Memory B cell (primary cell): ENCODE measurements at places on chromosomes 13 and 19.

- H3K27ac ChIP-seq, result no peak overlapping the region
- no peak overlapping the region for H3K4me3 ChIP-seq
- no peak for DNase-seq
- no peaks in the 10 kb centered on the region for H3K27me3 ChIP-seq
- no peaks in the 10 kb centered on the region for H3K36me3 ChIP-seq
- no peaks in the 10 kb centered on the region for H3K4me1 ChIP-seq
These were observed 326.1 kb upstream of the SLITRK1 start for GRCh38 chr13:84208246-84208910.

GRCh38 chr19:23596872-23597271, 90.1 kb downstream of the ZNF675 start:
- no peak overlapping the region for H3K27ac ChIP-seq
- no peaks in the 10 kb centered on the region for H3K36me3 ChIP-seq
- H3K27me3 ChIP-seq, result no peaks in the 10 kb centered on the region

GRCh38 chr13:111973605-111974340, 93.2 kb upstream of the SOX1 start:
- no peak overlapping the region for H3K4me3 ChIP-seq
- H3K4me1 ChIP-seq, result no peaks in the 10 kb centered on the region
- peaks cover 3% of the 10 kb centered on the region for H3K27me3 ChIP-seq
- no peak overlapping the region for H3K27ac ChIP-seq
- H3K36me3 ChIP-seq, result no peaks in the 10 kb centered on the region

DNA sequence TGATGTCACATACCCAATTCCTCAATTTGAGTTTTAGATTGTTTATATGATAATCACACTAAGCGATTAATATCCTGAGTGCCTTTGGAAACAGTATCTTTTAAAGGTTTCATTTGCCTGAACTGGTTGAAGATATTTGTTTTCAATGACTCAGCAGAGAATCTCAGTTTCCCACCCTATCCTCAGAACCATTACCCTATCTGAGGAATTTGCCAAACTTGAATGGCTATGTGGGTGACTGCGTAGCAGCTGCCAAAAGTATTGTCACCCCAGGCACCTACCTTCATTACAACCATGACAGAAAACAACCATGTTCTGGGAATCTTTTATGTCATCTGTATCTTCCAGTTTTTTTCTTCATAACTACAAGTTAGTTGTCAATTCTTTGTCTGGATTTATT, 440.1 kb upstream of the NBEA start:
- H3K27me3 ChIP-seq, result no peaks in the 10 kb centered on the region
- no peaks in the 10 kb centered on the region for H3K4me1 ChIP-seq
- H3K4me3 ChIP-seq, result no peak overlapping the region

GRCh38 chr19:2645826-2646225, 56.7 kb downstream of the GNG7 start:
- no peaks in the 10 kb centered on the region for H3K27me3 ChIP-seq
- H3K27ac ChIP-seq, result peak overlapping the region; percentile 53
- DNase-seq, result no peak
- H3K4me3 ChIP-seq, result peak overlapping the region; percentile 15

DNA sequence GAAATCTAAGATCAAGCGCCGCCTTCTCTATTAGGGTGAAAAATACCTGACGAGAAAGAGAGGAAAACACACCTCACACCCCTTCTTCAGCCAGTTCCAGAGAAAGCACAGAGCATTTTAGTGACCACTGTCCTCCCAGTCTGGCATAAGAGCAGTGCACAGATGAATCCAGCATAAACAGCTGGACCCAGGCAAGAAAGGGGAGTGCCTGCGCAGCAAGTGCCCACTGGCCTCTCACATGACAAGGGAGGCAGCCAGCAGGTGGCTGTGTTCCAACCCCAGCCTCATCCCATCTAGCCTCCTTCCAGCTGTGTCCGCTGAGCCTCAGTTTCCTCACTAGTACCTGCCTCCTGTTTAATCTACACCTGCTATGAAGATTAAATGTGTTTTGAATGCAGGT, 8.0 kb downstream of the MED26 start:
- no peak for DNase-seq
- peaks cover 67% of the 10 kb centered on the region for H3K4me1 ChIP-seq
- no peak overlapping the region for H3K27ac ChIP-seq
- no peak overlapping the region for H3K4me3 ChIP-seq
- H3K27me3 ChIP-seq, result no peaks in the 10 kb centered on the region

DNA sequence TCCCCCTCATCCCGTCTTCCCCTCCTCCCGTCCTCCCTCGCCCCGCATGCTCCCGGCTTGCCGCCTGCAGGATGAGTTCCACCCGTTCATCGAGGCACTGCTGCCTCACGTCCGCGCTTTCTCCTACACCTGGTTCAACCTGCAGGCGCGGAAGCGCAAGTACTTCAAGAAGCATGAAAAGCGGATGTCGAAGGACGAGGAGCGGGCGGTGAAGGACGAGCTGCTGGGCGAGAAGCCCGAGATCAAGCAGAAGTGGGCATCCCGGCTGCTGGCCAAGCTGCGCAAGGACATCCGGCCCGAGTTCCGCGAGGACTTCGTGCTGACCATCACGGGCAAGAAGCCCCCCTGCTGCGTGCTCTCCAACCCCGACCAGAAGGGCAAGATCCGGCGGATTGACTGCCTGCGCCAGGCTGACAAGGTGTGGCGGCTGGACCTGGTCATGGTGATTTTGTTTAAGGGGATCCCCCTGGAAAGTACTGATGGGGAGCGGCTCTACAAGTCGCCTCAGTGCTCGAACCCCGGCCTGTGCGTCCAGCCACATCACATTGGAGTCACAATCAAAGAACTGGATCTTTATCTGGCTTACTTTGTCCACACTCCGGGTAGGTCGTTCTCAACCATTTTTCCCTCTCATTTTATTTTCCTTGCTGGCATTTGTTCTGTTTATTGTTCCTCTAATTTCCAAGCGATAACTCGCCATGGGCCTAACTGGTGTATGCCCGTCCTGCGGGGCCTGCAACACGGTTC, 29.8 kb downstream of the NFIX start:
- peaks cover 21% of the 10 kb centered on the region for H3K27me3 ChIP-seq
- no peak for DNase-seq
- peak overlapping the region; percentile 63 for H3K4me3 ChIP-seq
- H3K36me3 ChIP-seq, result peaks cover 1% of the 10 kb centered on the region
- H3K4me1 ChIP-seq, result peaks cover 15% of the 10 kb centered on the region

GRCh38 chr13:32932376-32932775, 83.8 kb upstream of the KL start:
- peaks cover 10% of the 10 kb centered on the region for H3K27me3 ChIP-seq
- DNase-seq, result no peak
- H3K4me3 ChIP-seq, result no peak overlapping the region
- H3K4me1 ChIP-seq, result no peaks in the 10 kb centered on the region
- no peak overlapping the region for H3K27ac ChIP-seq

DNA sequence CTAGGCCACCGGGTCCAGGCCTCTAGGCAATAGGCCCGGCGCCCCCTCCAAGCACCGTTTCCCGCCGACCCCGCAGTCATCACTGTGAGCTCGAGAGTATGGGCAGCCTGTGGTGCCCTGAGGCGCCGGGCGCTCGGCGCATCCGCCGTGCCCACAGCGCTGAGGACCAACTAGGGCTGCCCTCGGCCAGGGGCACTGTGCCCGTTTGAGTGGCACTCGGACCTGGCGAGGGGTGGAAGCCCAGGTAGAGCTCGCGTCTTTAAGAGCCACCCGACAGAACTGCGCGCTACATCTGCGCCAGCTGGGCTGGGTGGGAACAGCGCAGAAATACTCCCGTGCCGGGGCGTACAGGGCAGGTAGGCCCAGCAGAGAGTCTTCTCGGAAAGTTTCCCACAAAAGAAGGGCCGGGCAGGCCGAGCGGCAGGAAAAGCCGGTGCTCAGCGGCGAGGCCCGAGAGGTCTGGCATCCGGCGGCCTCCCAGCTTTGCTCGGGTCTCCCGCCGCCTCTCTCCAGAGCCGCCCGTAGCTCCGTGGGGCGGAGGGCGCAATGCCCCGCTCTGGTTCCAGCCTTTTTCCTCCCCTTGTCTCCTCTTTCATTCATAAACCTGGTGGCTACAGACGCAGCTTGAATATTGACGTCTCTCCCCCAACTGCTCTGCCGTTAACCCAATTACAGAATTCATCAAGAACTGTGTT, 5.4 kb upstream of the SOX1 start:
- no peak overlapping the region for H3K4me3 ChIP-seq
- no peaks in the 10 kb centered on the region for H3K4me1 ChIP-seq
- H3K27me3 ChIP-seq, result peaks cover 22% of the 10 kb centered on the region
- no peak overlapping the region for H3K27ac ChIP-seq
- no peak for DNase-seq

DNA sequence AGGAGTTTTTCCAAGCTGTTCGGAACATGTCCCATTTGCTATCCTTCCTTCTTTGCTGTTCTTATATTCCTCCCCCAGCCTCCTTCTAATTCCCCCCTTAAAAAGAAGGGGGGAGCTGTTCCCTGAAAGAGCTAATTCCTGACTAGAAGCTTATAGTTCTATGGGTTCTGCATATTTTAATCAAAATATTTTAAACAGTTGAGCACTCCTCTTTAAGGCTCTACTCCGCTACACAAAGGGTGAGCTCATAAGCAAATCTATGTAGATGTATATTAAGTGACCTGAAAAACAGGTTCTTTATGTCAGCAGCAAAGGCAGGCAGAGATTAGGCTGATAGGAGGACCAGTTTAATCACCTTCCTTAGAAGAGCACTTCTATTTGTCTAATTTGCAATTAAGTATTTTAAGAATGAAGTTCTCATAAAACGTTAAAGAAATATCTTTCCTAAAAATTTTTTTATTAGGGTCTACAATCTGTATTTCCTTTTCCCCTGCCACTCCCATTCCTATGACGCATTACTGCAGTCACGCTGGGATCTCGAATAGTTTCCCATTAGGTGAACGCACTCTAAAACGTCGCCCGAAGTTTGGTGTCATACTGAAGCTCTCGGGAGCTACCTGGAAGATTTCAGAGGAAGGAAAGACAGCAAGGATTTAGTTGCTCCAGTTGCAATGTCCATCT, 5.2 kb downstream of the EFNB2 start:
- H3K27me3 ChIP-seq, result peaks cover 21% of the 10 kb centered on the region
- H3K36me3 ChIP-seq, result no peaks in the 10 kb centered on the region
- no peak overlapping the region for H3K4me3 ChIP-seq
- no peak overlapping the region for H3K27ac ChIP-seq
- H3K4me1 ChIP-seq, result peaks cover 7% of the 10 kb centered on the region

DNA sequence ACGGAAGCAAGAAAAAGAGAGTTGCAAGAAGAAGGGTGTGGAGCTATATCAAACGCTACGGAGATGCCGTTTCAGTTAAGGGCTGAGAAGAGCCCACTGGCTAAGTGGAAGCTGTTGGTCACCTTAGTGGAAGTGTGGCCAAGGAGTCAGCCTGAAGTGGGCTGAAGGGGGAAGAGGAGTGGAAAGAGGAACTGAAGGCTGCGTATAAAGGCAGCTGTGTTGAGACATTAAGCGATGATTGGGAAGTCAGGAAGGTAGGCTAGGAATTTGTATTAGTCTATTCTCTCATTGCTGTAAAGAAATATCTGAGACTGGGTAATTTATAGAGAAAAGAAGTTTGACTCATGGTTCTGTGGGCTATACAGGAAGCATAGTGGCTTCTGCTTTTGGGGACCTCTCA, 14.1 kb upstream of the FRY start:
- DNase-seq, result no peak
- no peak overlapping the region for H3K27ac ChIP-seq
- peaks cover 4% of the 10 kb centered on the region for H3K27me3 ChIP-seq
- H3K4me1 ChIP-seq, result no peaks in the 10 kb centered on the region
- no peak overlapping the region for H3K4me3 ChIP-seq

- no peaks in the 10 kb centered on the region for H3K36me3 ChIP-seq
- H3K4me1 ChIP-seq, result no peaks in the 10 kb centered on the region
- H3K27me3 ChIP-seq, result peaks cover 9% of the 10 kb centered on the region
- no peak for DNase-seq
- no peak overlapping the region for H3K4me3 ChIP-seq
These were observed 85.8 kb upstream of the SPATA13 start for GRCh38 chr13:24074678-24075077.

- DNase-seq, result no peak
- no peak overlapping the region for H3K4me3 ChIP-seq
- H3K4me1 ChIP-seq, result peaks cover 2% of the 10 kb centered on the region
- no peak overlapping the region for H3K27ac ChIP-seq
These were observed 265.9 kb downstream of the MYO16 start for GRCh38 chr13:108895220-108895704.

- H3K4me1 ChIP-seq, result no peaks in the 10 kb centered on the region
- peaks cover 18% of the 10 kb centered on the region for H3K27me3 ChIP-seq
- DNase-seq, result no peak
- H3K27ac ChIP-seq, result no peak overlapping the region
These were observed 16.2 kb downstream of the UNC13A start for GRCh38 chr19:17671906-17672305.

GRCh38 chr13:38879278-38879677, 111.4 kb downstream of the STOML3 start:
- H3K27me3 ChIP-seq, result peaks cover 4% of the 10 kb centered on the region
- DNase-seq, result no peak
- H3K27ac ChIP-seq, result no peak overlapping the region
- H3K4me1 ChIP-seq, result no peaks in the 10 kb centered on the region
- no peaks in the 10 kb centered on the region for H3K36me3 ChIP-seq

GRCh38 chr13:110932588-110932987, 17.7 kb upstream of the ANKRD10 start:
- peaks cover 13% of the 10 kb centered on the region for H3K36me3 ChIP-seq
- no peak overlapping the region for H3K27ac ChIP-seq
- no peak for DNase-seq
- no peaks in the 10 kb centered on the region for H3K27me3 ChIP-seq
- H3K4me3 ChIP-seq, result no peak overlapping the region

GRCh38 chr13:92122186-92122853, 723.9 kb downstream of the GPC5 start:
- no peak overlapping the region for H3K4me3 ChIP-seq
- DNase-seq, result no peak
- H3K4me1 ChIP-seq, result no peaks in the 10 kb centered on the region

- DNase-seq, result no peak
- no peak overlapping the region for H3K27ac ChIP-seq
- no peaks in the 10 kb centered on the region for H3K36me3 ChIP-seq
- no peak overlapping the region for H3K4me3 ChIP-seq
These were observed 50.2 kb upstream of the KLF2 start for GRCh38 chr19:16274447-16274846.

DNA sequence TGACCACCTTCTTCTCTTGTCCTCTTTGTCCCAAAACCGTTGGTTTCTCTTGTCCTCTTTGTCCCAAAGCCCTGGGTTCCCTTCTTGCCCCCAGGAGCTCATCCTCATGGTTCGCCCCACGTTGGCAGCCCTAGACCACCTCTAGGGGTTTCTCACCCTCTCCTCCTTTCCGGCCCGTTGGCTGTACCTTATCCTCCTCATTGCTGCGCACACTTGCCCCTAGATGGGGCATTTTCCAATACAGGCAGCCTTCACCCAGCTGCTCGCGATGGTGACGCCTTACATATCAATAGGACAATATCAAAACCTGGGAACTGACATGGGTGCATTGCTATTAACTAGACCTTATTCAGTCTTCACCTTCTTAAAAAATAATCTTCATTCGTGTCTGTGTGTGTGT, 86.5 kb downstream of the IPO5 start:
- DNase-seq, result no peak
- H3K4me1 ChIP-seq, result peaks cover 2% of the 10 kb centered on the region
- H3K27me3 ChIP-seq, result no peaks in the 10 kb centered on the region
- H3K4me3 ChIP-seq, result no peak overlapping the region
- H3K27ac ChIP-seq, result no peak overlapping the region
- no peaks in the 10 kb centered on the region for H3K36me3 ChIP-seq

DNA sequence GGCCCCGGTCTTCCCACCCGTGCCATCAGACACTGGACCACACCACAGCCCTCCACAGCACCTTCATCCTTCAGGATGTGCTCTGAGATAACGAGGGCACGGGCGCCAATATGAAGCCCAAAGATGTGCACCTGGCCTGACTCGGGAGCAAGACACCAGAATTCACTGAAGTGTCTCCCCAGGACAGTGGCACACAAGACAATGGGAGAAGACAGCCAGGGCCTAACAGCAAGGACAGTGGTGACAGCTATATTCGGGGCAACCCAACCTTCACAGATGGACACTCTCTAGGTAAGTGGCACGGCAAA, 7.2 kb downstream of the DDX39A start:
- H3K4me1 ChIP-seq, result peaks cover 58% of the 10 kb centered on the region
- peak overlapping the region; percentile 84 for H3K27ac ChIP-seq
- no peak overlapping the region for H3K4me3 ChIP-seq
- no peaks in the 10 kb centered on the region for H3K27me3 ChIP-seq
